Activated CD4-positive, alpha-beta T cell treated with anti-CD3 and anti-CD28 coated beads, Interleukin-2, amount 10 ng/mL, durations not matched to agents 7 days and 5 days (primary cell): ENCODE measurements at places on chromosomes 6 and 20.

DNA sequence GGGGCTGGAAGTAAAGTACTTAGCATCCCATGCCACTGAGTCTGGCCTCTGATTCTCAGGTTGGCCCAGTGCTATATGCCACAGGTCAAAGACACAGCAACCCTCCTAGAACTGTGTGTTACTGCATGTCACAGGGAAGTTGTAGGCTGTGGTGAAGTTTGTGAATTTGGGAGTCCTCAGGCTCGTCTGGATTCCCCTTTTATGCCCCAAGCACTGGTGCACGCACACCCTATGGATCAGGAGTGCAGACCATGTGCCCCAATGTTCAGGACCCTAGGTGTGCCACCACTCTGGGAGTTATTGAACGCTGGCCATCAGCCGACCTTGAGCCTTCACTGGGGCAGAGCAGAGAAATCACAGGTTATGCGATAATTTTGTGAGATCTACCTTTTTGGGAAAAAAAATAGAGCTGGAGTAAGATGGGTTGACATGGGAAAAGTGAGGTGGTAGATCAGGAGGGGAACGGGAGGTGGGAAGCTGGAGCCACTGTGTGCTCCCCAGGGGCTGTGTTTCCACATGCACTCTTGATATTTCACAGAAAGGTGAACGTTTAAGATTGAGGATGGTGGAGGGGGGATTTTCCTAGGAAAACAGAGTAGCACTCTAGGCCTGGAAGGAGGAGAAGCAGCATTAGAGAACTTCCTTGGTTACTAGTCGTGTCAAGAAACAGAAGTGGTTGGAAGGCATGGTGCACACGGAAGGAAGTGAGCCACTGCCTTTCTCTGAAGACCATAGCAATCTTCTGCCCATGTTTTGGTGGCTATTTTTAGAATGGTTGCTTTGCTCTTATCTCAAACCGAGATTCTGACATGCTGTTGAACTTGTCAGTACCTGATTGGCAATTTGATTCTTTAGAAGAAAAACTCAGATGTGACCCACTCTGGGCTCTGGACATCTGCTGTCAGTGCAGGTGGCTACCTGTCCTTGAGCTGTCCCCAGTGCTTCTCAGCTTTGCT lies 44.1 kb downstream of the DUSP22 start:
- H3K4me1 ChIP-seq, result peaks cover 59% of the 10 kb centered on the region
- H3K27me3 ChIP-seq, result no peaks in the 10 kb centered on the region
- peak overlapping the region; percentile 22 for H3K4me3 ChIP-seq
- peaks cover 3% of the 10 kb centered on the region for H3K36me3 ChIP-seq

GRCh38 chr20:23823111-23823510 lies 3.4 kb downstream of the CST2 start:
- DNase-seq, result no peak
- no peaks in the 10 kb centered on the region for H3K27me3 ChIP-seq
- no peaks in the 10 kb centered on the region for H3K4me1 ChIP-seq
- H3K4me3 ChIP-seq, result no peak overlapping the region
- no peak overlapping the region for H3K27ac ChIP-seq

- H3K27me3 ChIP-seq, result no peaks in the 10 kb centered on the region
- H3K4me3 ChIP-seq, result no peak overlapping the region
- H3K36me3 ChIP-seq, result no peaks in the 10 kb centered on the region
- H3K4me1 ChIP-seq, result no peaks in the 10 kb centered on the region
Measured at GRCh38 chr20:19025430-19026120, 186.9 kb upstream of the SLC24A3 start.

DNA sequence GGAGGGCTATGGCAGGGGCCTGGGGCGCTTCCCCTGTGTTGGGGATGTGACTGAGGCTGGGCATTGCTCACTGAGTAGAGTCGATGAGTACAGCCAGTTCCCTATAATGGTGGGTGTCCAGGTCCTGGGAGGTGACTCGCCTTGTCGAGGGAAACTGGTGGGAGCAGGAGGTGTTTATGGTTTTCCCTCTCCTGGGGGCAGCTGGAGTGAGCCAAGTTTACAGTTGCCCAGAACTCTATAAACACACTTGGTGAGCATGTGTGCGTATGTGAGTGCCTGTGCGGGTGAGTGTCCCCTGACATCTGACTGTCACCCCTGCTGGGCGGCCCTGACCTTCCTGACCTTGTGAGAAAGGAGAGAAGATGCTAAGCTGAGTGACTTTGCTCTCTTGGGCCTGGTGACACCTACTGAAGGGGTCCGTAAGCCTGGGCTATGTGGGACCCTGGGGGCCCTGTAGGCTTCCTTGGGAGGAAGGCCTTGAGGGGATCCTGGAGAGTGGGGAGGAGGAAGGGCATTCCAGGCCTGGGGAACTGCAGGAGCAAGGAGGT lies 65.9 kb downstream of the VEGFA start:
- DNase-seq, result no peak
- H3K27ac ChIP-seq, result no peak overlapping the region
- no peaks in the 10 kb centered on the region for H3K4me1 ChIP-seq
- H3K27me3 ChIP-seq, result peaks cover 2% of the 10 kb centered on the region
